Renal pelvis (tissue), 12 donors: ENCODE measurements at places on chromosomes 11 and 22.

- no peak for DNase-seq
These were observed 1.4 kb downstream of the CEP57 start for GRCh38 chr11:95791709-95792033.

DNA sequence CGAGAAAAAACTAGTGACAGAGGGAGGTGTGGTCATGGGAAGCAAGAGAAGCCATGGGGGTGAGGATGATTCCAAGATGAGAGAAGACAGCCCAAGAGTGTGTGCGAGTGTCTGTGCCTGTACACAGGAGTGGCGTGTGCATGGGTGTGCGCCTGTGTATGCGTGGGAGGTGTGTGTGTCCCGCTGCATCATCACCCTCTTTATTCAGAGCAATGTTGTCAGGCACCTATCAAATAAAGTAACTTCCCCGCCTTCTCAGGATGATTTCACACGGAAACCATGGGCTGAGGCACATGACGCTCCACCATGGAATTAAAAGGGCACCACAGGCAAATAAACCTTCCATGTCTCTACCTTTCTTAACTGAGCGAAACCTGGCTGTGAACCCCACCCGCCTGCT is 24.6 kb downstream of the MS4A10 start:
- no peak for DNase-seq

DNA sequence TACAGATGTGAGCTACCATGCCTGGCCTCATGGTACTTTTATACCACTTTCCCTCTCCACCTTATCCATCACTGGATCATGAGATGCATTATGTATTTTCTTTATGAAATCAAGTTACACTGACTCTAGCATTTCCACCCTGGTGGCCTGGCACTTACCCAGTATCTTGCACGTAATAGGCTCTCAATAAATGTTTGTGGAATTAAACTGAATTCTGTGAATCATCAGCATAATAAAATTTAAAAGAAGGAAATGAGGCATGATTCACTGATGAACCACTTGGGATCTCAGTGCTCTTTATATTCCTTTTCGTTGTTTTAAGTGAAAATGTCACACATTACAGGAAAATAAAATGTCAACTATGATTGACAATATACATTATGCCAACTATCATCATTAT is 25.1 kb downstream of the ADM start:
- no peak for DNase-seq

GRCh38 chr11:31045335-31045734 is 324.2 kb downstream of the DCDC1 start:
- no peak for DNase-seq

- DNase-seq = no peak
These were observed 2.1 kb downstream of the CHRNA10 start for GRCh38 chr11:3669128-3669527.

- peak; percentile 47 for DNase-seq
These were observed 106.1 kb upstream of the CLMP start for GRCh38 chr11:123301013-123301591.

DNA sequence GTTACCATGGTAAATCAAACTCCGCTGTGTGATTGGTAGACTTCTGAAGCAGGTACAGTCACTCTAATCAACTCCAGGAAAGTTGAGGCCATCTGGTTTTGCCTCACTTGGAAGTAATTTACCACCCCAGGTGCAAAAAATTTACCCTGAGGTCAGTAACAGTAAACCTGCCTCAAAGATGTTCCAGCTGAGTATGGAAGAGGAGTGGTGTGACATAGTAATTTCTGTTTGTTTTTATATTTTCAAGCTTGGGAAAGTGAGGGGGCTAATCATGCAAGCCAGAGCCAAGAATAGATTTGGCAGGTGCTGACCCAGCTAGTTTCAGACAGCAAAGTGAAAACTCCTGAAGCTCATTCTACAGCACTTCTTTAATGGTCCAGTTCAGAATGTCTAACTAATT is 691.6 kb downstream of the NTM start:
- DNase-seq = no peak

GRCh38 chr11:64974124-64974523 is 2.2 kb upstream of the MAJIN start:
- no peak for DNase-seq

DNA sequence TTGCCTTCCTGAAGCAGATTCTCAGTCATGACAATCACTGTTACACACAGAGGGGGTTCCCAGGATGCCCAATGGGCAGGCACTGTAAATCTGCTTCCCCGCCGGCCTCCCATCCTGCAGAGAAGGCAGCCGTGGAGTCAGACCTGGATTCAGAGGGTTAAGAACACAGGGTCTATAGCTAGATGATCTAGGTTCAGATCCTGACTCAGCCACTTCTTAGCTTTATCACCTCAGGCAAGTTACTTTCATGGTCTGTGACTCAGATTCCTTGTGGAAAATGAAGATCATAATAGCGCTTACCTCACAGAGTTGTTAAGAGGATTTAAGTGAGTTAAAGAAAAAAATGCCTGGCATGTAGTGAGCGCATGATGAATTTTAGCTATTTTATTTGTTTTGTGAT is 95.9 kb downstream of the TIMP3 start:
- no peak for DNase-seq

GRCh38 chr22:46734830-46735453 is 3.1 kb downstream of the CERK start:
- no peak for DNase-seq

GRCh38 chr22:31923136-31923535 is 21.2 kb upstream of the YWHAH start:
- DNase-seq = no peak

- no peak for DNase-seq
These were observed 268.9 kb downstream of the LRRC4C start for GRCh38 chr11:41190437-41191082.

- DNase-seq = no peak
These were observed 39.0 kb downstream of the BMAL1 start for GRCh38 chr11:13316528-13316961.
